ENCODE measurements at places on chromosomes 6 and 20. TPM values are rescaled to one million over a fixed set of nuclear protein-coding genes. Genes with fewer than 3 reads are reported as not detected.

FAM83C gene
- not detected for total RNA-seq

BNIP5 gene
- total RNA-seq: 35.4 TPM

GPR6 gene
- not detected for total RNA-seq

SLC22A7 gene
- not detected for total RNA-seq

PHACTR3 gene
- 17.4 TPM for total RNA-seq

TFAP2C gene
- total RNA-seq: not detected

RFX6 gene
- 2.0 TPM for total RNA-seq

GRCh38 chr6:158815907-158816306 is 3.3 kb downstream of the EZR start:
- DNase-seq: no peak

DNA sequence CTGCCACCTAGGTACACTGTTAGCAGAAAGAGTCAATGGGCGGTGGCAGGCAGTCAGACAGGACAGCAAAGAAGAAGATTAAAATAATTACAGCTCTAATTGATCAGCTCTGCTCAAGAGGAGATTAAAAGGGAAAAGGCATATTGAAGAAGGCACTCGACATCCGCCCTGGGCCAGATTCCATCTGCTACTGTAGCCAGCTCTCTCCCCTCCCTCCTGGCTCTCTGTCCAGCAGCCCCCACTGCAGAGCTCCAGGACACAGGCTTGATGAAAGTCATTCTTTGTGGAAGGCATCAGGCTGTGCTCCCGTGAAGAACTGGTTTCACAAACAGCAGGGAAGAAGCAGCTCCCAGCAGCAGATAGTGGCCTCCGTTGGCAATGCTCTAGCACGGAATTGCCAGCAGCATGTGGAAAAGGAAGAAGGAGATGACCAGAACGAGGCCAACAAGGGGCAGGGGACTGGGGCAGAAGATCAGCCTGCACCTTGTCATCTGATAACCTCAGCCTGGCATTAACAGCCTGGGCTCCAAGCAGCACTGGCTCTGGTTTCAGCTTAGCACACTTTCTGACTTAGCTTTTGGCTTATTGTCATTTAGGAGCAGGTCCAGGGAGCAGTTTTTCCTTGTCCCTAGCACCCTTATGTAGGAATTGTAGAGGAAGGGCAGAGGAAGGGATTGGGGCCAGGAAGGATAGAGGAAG is 465.9 kb downstream of the KIF16B start:
- no peak for DNase-seq

DNA sequence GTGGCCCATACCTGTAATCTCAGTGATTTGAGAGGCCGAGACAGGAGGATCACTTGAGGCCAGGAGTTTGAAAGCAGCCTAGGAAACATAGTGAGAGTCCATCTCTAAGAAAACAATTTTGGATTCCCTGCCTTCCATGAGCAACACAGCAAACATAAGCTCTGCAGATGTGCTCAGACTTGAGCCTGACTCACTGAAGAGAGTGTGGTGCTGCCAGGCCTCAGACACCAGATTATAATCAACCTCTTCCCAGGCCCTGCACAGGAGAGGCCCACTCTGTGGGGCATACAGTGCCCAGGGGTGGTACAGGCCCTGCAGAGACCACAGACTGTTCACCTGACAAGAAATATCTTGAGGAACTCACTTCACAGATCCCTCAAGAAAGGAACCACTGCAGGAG is 19.9 kb downstream of the HLA-DPB1 start:
- no peak for DNase-seq

DNA sequence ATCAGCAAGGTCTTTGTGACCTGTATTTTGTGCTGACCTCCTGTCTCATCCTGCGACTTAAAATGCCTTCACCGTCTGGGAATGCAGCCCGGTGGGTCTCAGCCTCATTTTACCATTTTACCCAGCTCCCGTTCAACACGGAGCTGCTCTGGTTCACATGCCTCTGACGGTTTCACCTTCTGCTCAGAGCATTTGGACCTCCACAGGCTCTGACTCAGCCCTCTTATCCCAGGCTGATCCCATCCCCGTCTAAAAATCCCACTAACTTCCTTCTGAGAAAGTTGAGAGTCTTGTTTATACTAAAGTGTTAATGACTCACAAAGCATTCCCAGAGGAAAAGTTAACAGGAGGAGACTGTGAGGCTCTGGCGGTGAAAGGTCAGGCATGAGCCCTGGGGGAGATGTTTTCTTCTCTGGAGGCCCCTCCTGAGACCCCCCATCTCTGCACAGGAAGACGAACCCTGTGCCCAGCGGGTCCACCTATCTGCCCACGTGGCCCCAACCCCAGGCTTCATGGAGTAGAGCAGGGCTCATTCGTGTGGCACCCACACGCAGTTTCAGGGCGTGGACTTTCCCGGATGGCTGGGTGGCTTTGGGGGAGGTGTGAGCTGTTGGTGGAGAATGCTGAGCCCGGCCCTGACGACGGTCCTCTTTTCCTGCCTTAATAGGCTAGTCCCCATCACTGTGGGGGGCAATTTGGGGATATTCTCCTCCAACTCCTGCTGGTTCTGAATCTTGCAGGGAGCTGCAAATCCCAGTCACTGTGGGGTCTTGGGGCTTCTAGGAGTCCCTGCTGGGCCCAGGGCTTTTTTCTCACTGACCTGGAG is 3.3 kb upstream of the BIRC7 start:
- no peak for DNase-seq

DNA sequence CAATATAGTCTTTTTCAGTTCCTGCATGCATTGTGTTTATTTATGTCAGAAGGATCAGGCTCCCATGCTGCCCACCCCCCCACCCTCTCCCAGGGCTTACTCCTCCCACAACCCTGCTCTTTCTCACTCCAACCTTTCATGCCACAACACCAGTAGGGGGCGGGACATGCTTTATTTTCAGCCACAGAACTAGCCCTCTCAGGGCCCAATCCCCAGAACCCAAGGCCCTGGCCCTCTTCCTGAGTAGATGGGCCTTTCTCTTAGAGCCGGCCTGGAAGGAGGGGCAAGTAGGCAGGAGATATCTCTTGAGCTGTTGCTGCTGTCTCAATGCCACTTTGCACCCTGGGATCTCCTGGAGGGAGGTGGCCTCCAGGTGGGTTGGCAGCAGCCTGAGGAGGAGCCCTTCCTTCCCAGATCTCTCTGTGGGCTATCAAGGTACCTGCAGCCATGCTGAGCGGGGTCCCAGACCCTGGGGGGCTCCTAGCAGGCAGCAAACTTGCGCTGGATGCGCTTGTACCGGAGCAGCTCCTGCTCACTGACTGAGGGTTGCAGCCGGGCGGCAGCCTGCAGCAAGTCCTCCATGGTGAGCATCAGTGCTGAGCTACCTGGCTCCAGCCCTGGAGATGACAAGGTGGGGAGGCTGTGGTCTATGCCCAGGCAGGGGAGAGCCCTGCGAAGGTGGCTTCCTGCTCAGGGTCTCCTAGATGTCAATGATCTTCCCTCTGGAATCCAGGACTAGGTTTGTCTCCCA is 3.5 kb downstream of the GNMT start:
- DNase-seq: no peak
